H9 (cell line): ENCODE measurements at places on chromosomes 12 and 14. TPM values are rescaled to one million over a fixed set of nuclear protein-coding genes. Genes with fewer than 3 reads are reported as not detected.
A peak's percentile ranks its signal among the peaks of the same experiment; 100 is the strongest.

DNA sequence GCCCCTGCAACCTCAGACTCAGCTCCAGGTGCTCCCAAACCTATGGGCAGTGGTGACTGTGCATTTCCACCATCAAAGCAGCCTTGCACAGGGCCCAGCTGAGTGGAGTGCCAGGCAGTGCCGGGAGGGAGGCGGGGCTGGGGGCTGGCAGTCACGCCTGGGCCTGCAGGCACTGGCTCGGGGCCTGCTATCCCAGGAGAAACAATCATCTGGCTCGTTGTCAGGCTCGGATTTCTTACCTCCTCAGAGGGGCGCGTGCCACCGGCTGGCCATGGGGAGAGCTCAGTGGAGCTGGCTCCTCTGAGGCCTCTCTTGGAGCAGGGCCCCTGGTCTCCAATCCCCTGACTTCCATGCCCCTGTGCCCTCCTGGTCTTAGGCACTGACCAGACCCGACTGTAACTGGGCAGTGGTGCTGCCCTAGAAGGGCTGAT lies 20.2 kb upstream of the PPP1R13B start:
- peak; percentile 39 for DNase-seq

- DNase-seq: no peak
These were observed 1701.5 kb upstream of the FLRT2 start for GRCh38 chr14:83828406-83828805.

Gene PIWIL1
- not detected in 2 replicates for total RNA-seq

DNA sequence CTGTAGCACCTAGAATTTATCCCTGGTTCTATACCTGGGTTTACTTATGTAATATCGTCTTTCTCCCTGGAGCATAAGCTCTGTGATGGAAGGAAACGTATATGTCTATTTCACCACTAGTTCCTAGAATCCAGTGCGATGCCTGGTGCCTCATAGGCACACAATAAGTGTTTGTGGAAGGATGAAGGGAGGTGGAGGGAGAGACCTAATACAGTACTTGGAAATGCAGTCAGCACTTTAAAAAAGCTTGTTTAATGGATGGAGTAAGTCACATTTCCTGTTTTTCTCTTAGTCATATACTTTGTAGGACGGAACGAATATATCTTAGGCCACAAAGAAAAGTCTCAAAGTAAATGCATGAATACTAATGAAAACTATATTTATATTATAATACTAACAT lies 186.5 kb upstream of the HMGA2 start:
- no peak for DNase-seq

DNA sequence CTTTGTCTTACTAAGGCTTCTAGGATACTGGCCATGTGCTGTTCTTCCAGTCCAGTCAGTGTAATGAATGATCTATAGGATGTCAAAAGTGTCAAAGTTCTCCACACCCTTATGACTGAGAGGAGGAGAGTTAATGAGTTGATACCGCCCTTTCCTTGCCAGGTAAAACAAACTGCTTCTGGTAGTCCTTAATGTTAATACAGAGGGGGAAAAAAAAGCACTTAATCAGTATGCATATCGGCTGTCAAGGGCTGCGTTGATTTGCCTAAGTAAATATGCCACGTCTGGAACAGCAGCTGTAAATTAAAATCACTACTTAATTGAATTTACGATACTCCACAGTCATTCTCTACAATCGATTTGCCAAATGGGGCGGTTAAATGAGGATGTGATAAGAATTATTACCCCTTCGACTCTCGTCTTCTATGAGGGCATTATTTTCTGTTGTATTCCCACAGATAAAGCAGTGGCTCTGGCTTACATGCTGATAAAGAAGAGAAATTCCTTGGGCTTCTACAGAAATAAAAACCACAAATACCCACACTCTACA lies 416.0 kb downstream of the KCNH5 start:
- no peak for DNase-seq
